Stimulated activated CD8-positive, alpha-beta memory T cell treated with anti-CD3 and anti-CD28 coated beads, Interleukin-7, amount 100 ng/mL, for 1 hour (primary cell): ENCODE measurements at places on chromosomes 3 and 15.

- DNase-seq: no peak
These were observed 51.5 kb upstream of the MEF2A start for GRCh38 chr15:99514306-99514705.

DNA sequence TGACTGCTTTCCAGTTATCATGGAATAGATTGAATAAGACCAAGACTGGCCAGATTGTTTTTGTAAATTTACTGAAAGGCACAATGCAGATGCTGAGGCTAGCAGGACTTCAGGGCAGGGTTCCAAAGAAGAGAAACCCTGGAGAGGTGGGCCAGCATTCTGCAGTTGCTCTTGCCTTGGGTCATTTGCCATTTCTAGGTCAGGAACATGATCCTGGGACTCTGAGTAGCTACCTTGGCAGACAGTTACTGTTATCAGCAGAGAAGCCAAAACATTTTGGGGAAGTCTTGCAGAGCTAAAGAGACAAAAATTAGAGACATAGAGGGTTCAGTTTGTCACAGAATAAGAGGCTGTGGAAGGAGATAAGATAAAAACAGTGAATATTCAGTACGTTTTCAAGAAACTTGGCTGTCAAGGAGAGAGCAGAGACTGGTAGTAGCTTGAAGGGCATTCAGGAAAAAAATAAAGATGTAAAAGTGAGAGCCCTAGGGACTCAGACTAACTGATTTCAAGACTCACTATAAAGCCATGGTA lies 46.8 kb upstream of the MYRIP start:
- DNase-seq: no peak

DNA sequence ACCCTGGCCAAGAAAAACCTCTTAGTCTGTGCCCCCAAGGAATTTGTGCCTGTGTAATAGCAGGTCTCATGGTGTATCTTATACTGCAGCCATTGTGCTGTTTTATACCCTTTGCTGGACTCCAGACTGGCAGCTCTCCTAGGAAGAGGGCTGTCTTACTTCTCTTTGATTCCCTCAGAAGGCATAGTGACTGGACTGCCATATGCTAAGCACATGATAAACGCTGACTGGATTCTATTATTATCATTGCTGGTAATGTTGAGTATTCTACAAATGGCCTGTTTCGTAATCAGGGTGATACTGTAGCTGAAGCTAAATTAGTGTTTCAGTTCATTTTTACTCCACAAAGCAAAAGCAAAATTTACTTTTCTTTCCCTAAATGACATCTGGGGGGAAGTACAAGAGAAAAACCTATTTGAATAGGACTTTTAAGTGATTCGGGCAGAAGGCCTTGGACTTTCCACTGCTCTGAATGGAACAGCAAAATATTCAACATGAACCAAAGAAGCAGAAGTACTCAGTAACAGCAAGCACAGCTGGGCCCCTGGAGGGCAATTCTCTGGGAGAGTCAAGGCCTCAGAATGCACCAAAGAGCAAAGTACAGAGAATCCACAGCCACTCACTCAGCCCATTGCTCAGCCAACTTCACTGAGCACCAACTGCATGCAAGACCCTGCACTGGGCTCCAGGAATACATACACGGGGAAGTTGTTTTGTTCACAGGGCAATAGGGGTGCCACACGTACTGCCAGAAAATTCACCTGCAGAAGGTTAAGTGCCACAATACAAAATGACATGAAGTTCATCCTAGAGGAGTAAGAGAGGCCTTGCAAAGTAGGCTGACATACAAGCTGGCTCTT lies 7.9 kb upstream of the BCL2A1 start:
- no peak for DNase-seq

DNA sequence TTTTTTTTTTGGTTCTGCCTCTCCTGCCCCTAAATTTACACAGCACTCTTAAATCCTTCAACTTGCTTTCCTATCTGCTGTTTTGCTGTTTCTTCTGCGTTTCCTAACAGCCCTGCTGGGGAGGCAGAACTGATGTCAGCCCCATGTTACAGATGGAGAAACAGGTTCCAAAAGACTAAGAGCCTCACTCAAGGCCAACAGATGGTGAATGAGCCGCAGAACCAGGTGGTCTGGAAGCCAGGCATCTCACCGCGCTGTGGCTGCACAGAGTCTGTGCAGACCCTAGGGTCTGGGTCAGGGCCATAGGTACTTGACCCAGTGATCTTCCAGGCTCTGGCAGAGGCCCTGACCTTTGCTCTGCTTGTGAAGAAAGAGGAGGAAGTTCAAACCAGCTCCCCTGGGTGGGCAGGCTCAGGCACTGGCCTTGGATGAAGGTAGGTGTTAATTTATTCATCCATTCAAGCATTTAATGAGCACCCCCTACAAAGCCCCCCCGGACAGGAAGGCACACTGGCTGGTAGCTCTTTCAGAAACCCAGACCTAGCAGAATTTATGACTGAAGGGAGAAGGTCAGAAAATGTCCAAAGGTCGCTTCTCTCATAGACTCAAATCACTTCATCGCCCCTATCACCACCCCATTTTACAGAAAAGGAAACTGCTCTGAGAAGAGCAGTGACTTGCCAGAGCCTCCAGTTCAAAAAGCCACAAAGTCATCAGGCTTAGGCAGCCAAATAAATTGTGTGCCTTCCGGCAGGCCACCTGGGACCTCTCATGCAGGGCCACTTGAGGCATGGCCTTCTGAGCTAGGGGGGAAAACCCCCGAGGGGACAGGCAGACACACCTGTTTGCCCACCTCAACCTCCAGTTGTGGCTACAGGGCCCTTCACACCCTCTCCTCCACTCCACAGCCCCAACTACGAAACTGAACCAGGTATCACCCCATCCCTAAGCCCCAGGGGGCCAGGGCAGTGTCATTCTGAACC lies 2.7 kb downstream of the CHDH start:
- no peak for DNase-seq

DNA sequence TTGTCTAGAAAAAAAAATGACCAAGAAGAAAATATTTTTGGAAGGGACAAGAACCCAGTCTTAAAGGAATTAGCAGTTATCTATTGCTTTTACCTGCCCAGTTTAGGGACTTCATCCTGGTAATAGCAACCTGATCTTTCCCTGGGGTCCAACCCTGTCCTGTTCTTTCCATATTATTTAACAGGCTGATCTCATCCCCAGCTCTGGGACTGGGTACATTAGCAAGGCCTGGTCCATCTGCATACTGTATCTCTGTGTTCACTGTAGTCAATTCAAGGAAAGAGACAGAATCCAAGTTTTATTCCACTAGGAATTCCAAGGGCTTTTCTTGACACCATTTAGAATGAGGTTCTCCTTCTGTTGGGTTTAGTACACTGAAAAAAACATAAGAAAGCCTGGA lies 191.7 kb upstream of the GADL1 start:
- no peak for DNase-seq

- DNase-seq: no peak
These were observed 214.9 kb upstream of the ARRDC4 start for GRCh38 chr15:97745481-97746071.
